ENCODE measurements at places on chromosomes 12 and 14.

DNA sequence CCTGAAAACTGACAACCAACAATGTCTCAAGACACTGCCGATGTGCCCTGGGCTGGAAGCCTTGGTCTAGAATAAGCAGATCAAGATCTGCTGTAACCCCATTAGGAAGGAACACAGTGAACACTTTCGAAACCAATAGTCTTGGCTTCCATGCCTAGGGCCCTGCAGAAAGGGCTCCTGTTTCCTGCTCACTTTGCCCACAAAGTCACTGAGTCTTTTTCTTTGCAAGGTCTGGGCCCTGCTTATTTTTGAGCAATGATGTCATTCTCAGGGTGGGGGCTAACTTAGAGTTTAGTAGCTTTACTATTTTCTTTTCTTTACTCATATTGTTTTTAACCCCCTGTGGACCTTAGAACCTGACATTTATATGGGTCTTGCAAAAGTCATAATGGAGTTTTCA lies 704.2 kb upstream of the TMEM132C start:
- DNase-seq: no peak

DNA sequence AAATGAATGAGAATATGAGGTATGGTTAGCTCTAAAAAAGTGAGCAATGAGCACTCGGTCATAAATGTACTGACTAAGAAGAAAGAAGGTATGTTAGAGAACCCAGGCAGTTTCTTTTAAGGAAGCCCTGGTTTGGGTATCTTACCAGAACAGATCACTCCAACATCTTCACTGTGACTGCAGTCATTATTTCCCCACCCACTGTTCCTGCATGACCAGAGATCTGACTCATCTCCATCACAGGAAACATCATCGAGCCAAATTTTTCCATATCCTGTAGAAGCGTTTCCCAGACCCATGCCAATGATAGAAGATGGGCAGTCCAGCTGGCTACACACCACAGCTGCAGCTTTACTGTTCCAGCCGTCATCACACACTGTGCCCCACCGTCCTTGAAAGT lies 48.0 kb downstream of the CD163L1 start:
- no peak for DNase-seq

DNA sequence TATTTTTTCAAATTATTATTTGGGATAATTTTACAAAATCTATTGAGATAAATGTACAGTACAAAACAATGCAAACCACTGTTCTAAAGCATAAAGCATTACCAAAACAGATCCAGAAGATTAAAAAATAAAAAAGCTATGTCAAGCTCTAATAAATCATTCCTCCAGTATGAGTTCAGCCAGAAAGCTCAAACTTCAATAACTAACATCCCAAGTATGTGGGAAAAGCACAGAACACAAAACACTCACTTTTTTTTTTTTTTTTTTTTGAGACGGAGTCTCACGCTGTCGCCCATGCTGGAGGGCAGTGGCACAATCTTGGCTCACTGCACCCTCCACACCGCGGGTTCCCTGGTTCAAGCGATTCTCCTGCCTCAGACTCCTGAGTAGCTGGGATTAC lies 11.3 kb downstream of the SAV1 start:
- DNase-seq: no peak

DNA sequence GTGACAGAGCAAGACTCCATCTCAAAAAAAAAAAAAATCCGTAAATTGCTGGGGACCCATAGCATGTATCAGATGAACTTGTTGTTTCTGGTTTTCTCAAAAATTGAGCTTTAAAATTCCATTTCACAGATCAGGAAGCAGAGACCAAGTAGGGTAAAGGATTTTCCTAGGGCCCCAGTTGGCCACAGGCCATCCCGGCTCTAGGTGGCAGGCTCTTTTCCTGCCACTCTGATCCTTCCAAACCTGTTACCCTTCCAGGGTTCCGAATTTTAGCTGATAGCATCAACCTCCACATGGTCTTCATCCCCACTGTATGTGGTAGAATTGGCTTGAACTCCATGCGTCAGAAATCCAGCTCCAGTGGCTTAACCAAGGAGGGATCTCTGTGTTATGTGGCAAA lies 36.1 kb upstream of the BDKRB2 start:
- no peak for DNase-seq

DNA sequence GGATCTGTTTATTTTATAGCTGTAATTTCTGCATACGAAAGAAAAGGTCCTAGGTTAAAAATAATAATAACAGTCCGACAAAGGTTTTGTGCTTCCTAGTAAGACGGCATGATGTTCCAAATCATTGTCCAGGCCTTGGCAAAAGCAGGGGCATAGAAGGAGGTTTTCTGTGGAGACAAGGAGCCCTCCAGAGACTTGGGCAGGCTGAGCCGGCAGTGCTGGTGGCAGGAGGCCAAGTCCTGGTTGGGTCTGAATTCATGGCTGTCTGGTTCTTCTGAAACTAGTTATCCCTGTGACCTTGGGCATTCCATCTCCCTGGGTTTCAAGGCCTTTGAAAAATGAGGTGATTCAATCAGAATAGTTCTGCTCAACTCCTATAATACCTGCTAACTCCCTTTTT lies 44.0 kb downstream of the KCNK13 start:
- no peak for DNase-seq

DNA sequence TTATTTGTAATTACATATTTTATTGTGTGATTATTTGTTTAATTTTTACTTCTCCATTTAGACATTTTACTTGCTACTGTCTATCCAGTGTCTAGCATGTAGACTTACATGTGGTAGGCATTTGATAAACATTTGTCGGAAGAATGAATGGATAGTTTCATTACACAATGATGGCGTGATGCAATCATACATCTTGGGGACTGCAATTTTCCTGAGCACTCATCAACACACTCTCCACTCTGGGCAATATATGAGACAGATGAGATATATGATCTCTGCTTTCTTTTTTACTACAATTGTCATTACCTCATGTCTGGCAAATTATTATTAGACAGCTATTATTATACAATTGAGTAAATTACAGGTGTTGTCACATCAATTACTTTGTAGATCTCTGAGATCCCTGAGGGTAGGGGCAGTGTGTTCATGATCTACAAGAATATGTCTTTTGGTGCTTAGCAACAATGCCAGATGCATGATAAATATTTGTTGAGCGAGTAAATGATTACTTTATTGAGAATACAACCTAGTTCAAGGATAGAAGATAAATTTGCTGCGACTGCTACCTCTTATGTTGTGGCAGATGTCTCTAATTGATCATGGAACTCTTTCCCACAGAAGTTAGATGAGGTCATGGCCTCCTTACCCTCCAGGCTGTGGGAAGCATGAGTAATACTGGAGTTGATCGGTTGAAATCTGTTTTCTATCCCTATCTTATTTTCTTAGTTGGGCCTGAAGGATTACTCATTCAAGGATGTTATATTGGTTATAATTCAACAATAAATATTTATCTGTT lies 416.0 kb downstream of the LRIG3 start:
- DNase-seq: no peak

GRCh38 chr12:105482951-105483350 lies 152.5 kb downstream of the C12orf75 start:
- DNase-seq: no peak

GRCh38 chr12:64714551-64714968 lies 44.6 kb downstream of the GNS start:
- no peak for DNase-seq

DNA sequence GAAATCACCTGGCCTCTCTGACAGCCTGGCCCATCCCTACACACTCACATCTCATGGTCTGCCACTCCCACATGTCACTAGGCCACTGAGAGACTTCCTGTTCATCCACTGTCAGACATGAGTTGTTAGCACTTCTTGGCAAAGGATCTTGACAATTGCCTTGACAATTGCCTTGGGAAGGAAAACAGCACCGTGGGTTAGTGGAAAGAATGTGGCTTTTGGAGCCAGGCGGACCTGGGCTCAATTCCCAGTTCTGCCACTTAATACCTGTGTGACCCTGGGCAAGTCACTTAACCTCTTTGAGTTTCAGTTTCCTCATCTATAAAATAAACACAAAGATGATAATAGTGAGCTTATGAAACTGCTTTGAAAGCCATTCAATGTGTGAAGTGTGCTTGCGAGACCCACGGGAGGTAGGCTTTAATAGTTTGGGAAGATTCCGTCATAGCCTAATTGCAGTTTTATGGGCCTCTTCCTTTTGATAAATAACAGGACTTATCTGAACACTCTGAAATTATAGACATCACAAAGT lies 250.4 kb downstream of the C12orf75 start:
- DNase-seq: no peak

GRCh38 chr12:57539134-57539768 lies 7.7 kb downstream of the DCTN2 start:
- DNase-seq: no peak

GRCh38 chr14:24817212-24818057 lies 183.4 kb upstream of the GZMB start:
- DNase-seq: no peak

DNA sequence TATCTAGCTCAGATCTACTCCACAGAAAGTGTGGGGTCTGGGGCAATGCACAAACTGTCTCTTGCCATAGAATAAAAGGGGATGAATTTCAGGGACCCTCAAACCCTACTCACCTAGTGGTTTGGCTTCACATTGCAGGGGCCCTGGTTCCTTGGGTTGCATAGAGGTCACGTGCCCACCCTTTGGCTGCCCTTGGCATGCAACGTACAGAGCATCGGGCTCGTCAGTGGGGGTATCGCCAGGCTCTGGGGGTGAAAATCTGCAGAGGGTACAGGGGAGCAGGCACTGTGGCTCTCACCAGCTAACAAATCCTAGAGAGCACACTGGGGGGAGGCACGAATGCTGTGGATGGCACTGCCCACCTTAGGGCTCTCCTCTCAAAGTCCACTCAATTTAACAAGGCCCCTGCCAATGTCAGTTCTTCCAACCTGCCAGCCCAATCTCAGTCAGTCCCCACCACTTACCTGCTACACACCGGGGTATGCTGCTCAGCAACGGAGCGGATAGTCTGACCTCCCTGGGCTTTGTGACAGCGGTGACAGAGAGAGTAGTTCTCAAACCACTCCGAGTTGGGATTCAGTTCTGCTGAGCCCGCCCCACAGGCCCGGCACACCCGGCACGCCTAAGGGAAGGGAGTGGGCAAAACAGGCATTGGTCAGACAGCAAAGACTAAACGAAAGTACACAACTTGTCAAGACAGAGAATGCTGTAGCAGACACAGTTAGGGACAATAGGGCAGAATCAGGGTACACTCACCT lies 8.0 kb downstream of the KMT2D start:
- DNase-seq: no peak

- no peak for DNase-seq
These were observed 10.0 kb upstream of the IFI27L2 start for GRCh38 chr14:94139421-94139820.

DNA sequence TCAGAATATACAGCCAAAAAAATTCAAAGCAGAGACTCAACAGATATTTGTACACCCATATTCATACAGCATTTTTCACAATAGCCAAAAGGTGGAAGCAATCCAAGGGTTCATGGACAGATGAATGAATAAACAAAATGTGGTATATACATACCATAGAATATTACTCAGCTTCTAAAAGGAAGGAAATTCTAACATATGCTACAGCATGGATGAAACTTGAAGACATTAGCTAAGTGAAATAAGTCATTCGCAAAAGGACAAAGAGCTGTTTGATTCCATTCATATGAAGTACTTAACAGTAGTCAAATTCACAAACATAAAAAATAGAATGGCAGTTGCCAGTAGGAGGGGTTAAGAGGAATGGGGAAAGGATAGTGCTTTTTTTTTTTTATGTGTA lies 91.8 kb upstream of the ARID2 start:
- no peak for DNase-seq

DNA sequence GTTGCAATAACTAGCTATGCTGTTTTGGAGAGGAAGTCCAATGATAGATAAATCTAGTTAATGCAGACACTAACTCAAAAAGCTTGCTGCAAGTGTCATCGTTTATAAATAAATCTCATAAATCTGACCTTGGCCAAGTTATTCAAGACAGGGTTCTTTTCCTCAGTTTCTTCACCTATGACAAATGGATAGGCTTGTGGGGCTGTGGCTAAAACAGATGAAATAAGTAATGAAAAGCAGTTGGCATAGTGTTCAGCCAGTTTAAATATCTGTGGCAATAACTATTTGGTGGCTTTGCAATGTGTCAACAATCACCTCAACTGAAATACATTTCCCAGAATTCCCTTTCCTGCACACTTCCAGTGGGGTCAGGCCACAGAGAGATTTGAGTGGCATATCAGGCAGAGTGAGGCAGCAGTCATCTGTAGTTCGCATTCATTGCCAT lies 169.9 kb downstream of the DYRK2 start:
- DNase-seq: no peak

DNA sequence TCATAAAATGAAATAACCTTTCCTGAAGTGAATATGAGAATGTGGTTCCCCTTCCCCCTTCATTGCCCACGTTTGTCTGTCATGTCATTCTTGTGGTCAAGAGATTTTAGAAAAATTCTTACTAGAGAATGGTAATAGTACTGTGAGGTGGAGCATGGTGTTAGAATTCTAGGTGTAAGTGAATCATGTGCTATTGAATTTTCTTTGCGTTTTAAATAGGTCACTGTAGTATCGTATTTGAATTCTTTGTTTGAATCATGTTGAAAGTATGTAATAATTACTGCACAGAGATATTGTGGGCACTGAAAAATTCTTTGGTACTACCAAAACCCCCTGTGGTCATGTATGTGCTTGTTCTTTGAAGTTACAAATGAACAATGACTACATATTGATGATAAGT lies 49.9 kb downstream of the FUT8 start:
- no peak for DNase-seq

DNA sequence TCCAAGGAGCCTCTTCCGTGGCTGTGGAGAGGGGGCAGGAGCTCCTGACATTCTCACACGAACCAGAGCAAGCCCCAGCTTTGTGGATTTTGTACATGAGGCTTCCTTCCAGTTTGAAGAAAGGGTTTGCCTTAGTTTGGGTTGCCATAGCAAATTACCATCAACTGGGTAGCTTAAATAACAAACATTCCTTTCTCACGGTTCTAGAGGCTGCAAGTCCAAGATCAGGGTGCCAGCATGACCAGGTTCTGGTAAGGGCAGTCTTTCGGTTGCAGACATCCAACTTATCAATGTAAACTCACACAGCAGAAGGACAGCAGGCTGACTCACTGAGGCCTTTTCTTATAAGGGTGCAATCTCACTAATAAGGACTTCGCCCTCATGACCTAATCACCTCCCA lies 25.9 kb upstream of the STAB2 start:
- DNase-seq: no peak

DNA sequence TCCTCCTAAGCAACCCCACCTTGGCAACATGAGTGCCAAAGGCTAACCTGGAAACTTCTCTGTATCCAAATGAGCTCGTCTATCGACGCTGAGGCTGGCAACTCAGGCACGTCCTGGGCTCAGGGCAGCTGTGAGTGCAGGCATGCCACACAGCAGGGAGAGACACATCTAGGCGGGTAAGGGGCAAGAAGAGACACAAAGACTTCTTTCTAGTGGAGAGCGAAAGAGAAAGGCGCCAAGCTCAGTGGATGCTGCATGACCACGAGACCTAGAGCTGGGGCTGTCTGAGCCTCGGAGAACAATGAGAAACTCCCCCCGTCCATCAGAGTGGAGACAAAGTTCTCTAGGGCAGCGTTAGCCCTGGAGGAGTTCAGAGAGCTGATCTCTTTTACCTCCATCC lies 170.4 kb downstream of the CALM1 start:
- DNase-seq: no peak

All from activated T-helper 1 cell treated with anti-CD3 and anti-CD28 coated beads, Interleukin-2, amount 50 U/mL, for 16 hours (primary cell).